CD8-positive, alpha-beta memory T cell (primary cell): ENCODE measurements at places on chromosomes 16 and 17.

GRCh38 chr17:44345454-44346026 is 438 bp downstream of the GRN start:
- DNase-seq, result peak; percentile 39

GRCh38 chr17:77400445-77400870 is 259.7 kb downstream of the SEC14L1 start:
- peak; percentile 59 for DNase-seq

DNA sequence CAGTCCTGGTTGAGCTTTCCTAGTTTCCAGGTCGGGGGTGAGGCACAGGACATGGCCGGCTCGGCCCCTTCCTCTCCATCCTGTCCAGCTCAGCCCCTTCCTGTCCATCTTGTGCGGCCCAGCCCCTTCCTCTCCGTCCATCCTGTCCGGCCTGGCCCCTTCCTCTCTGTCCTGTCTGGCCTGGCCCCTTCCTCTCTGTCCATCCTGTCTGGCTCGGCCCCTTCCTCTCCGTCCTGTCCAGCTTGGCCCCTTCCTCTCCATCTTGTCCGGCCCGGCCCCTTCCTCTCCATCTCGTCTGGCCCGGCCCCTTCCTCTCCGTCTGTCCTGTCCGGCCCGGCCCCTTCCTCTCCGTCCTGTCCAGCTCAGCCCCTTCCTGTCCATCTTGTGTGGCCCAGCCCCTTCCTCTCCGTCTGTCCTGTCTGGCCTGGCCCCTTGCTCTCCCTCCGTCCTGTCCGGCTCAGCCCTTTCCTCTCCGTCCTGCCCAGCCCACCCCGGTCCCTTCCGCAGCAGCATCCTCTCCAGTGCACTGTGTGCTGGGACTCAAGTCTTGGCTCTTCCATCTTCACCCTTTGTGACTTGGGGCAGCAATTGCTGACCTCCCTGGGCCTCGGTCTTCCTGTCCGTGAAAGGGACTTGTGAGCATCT is 5.5 kb upstream of the ZNF750 start:
- no peak for DNase-seq

DNA sequence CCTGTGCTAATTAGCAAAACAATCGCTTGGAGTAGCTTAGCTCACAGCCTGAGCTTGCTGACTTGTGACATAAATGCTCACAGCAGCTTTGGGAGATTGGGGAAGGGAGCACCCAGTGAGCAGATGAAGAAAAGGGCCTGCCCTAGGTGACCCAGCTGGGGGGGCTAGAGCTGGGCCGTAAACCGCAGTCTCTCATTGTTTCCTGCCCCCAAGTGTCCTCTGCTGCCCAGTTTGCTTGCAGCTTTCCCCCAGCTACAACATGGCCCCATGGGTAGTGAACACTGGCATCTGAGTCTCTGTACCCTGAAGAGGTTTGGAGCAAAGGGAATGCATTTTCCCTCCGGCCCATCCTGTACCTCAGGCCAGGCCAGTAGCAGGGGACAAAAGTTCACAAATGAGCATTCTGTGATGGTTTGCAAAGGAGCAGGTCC is 349.4 kb downstream of the SLC39A11 start:
- no peak for DNase-seq

DNA sequence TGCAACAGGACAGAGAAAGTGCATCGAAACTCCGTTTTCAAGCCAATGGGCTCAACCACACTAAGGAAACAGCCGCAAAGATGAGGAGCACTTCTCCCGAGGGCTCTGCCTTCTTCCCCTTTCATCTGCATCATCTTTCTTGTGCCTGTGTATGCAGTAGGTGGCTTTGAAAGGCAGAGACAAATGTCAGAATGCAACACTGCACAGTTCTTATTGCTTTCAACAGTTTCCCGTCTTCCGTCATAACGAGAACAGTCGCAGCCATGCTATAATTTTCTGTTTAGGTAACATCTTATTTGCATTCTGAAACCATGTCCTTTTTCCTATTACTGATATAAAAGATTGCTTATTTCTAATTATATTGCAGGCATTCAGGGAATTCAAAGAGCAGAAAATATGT is 205.2 kb downstream of the SLC39A11 start:
- DNase-seq, result no peak

- no peak for DNase-seq
These were observed 69.5 kb upstream of the NOL11 start for GRCh38 chr17:67648032-67648905.

GRCh38 chr16:22052980-22053379 is 39.4 kb upstream of the VWA3A start:
- DNase-seq, result no peak

DNA sequence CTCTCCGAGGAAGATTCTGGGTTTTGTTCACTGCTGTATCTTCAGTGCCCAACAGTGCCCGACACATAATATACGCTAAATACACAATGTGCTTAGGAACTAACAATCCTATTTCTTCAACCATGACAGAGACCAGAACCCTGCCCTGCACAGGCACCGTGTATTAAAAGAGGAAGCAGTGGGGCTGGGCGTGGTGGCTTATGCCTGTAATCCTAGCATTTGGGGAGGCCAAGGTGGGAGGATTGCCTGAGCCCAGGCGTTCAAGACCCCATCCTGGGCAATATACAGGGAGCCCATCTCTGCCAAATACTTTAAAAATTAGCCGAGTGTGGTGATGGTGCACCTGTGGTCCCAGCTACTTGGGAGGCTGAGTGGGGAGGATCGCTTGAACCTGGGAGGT is 19.3 kb downstream of the ARL2BP start:
- DNase-seq, result no peak

DNA sequence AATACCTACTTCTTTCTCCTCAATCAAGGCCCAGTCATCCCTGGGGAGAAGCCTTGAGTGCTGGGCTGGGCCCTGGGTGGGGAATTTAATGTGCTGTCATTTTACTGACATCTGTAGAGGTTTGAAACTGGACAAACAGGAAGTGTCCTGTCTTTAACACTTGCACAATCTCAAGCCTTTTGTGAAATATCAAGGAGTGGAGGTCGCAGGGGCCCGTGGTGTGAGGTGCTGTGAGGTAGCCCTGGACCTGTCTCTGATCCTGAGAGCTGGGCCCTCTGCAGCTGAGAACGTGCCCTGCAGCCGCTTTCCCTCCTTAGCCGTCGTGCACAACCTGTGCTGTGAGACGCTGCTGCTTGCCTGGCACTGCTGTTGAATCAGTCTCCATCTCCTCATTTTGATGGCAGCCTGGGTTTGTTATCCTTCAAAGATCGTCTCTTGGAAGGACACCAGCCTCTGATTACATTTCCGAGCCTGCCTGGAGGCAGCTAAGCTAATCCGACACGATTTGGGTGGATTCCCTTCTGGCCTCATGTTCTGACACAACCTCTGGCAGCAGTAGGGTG is 29.9 kb downstream of the SMARCE1 start:
- no peak for DNase-seq

GRCh38 chr16:29951625-29952365 is 10.1 kb upstream of the TMEM219 start:
- no peak for DNase-seq

- peak; percentile 49 for DNase-seq
These were observed 372.7 kb downstream of the SLC39A11 start for GRCh38 chr17:72719578-72720493.
